ENCODE measurements at places on chromosomes 16 and 17.

GRCh38 chr16:10558746-10559641, 21.4 kb downstream of the EMP2 start:
- no peak for DNase-seq

- no peak for DNase-seq
Observed at GRCh38 chr16:4166821-4167220, 50.6 kb upstream of the ADCY9 start.

- no peak for DNase-seq
Observed at GRCh38 chr16:74474416-74474815, 53.1 kb upstream of the CLEC18B start.

DNA sequence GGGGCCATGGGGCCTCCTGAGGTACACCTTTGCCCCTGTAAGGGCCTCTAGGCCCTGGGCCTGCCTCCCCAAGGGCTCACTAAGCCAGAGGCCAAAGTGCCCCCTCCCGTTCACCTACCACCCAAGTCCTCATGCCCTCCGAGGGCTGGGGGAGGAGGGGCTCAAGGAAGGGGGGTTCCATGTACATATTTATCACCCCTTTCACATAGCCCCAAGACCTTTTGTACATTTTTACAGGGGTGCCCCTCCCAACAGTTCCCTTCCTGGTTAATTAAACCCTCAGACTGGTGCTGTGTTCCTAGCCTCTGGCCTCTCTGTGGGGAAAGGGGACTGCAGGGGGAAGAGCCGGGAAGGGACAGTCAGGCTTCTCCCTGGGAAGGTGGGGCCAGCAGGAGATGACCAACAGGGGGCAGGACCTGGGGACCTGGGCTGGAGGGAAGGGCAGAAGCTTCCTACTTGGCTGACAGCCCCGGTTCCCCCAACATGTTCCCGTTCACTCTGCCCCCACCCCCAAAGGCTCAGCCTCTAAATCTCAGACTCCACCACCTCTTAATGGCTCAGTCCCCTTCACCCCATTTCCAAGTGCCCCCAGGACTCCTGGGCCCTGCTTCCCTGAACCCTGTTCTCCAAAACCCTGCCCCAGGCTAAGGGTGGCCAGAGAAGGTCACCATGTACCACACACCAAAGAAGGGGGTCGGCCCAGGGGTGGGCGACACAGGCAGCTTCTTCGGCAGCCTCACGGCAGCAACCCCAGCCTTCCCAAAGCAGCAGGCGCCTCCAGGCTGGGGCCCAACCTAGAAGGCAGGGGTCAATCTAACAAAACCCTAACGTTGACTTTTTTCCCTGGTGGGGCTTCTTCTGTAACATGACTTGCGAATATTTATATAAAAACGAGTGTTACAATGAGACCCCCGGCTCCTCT, 11.9 kb downstream of the FBRS start:
- no peak for DNase-seq

DNA sequence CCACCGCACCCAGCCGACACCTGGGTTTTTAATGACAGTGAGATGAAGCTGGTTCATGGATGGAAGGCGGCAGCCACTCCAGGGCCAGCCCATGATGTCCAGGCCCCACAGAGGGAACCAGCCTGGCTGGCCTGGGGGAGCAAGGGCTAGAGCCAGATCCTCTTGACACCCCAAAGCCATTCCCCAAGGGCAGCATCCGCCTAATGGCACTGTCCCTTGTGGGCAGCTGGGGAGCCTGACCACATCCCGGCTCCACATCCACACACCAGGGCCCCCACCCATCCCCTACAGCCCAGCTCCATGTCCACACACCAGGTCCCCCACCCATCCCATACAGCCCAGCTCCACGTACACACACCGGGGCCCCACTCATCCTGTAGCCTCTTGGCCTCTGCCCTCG, 53.3 kb upstream of the ACSF3 start:
- no peak for DNase-seq
